ENCODE measurements at places on chromosomes 2 and 18.

GRCh38 chr18:66971960-66972359, 368.1 kb upstream of the CDH19 start:
- DNase-seq, result no peak

GRCh38 chr18:48367557-48367956, 41.6 kb downstream of the ZBTB7C start:
- no peak for DNase-seq

DNA sequence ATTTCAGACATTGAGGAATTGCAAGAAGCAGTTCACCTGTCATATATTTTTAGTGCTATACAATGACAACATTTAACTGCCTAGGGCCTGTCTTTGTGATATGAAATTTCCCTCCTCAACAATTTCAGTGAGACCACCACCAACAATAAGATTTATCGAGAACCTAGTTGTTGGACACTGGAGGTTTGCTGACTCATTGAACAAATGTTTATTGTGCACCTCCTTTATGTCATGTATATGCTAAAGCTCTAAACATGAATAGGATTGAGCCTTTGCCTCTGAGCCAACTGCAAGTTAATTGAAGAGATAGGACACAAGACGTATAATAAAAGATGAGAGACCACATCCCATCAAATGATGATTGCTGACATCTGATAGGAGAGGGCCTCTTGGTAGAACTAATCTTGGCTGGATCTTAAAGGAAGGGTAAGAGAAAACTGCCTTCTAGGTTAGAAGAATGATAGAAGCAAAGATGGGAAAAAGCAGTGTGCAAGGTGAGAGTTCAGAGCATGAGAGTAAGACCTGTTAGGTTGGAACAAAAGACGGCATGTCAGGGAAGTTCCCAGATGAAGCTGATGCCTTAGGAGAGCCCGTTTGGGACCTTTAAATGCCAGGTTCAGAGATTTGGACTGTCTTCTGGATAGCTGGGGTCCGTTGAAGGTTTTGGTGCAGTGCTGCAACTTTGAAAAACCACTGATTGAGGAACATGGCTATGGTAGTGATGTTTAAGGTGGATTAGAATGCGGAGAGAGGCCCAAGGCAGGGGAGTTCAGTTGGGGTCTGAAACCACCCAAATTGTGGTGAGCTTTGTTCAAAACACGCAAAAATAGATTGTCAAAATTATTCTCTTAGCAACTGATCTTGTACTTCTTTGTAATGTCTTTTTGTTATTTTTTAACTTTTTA, 133.0 kb upstream of the EML6 start:
- no peak for DNase-seq

- no peak for DNase-seq
These were observed 3.4 kb downstream of the DUSP19 start for GRCh38 chr2:183081911-183082310.

DNA sequence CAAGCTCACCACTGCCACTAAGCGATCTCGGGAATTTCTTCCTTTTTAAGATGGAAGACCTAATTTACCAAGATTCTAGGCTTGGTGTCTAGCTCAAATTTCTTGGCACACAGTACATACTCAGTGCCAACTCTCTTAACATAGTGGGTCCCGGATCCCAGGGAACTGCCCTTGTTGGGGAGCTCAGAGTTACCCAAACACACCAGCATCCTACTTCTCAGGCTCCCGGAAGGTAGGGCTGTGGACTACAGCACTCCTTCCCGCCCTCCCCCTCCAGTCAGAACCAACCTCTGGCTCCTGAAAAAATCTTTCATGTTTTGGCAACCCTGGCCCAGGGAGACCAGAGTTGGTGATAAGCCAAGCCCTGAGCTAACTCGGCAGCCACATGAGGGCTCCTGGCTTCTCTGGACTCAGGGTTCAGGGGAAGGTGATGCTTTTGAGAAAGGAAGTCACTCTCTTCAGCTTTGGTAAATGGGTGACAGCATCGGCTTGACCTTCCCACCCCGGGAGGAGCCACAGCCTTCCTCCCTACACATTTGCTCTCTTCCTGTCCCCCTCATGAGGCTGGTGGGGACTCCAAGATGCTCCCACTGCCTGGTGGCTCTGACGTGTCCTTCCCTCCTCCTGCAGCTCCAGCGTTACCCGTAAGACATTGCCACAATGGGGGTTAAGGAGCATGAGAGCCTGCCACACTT, 8.8 kb downstream of the ODC1 start:
- DNase-seq, result no peak

GRCh38 chr2:179796213-179797007, 65.0 kb downstream of the ZNF385B start:
- DNase-seq, result no peak

DNA sequence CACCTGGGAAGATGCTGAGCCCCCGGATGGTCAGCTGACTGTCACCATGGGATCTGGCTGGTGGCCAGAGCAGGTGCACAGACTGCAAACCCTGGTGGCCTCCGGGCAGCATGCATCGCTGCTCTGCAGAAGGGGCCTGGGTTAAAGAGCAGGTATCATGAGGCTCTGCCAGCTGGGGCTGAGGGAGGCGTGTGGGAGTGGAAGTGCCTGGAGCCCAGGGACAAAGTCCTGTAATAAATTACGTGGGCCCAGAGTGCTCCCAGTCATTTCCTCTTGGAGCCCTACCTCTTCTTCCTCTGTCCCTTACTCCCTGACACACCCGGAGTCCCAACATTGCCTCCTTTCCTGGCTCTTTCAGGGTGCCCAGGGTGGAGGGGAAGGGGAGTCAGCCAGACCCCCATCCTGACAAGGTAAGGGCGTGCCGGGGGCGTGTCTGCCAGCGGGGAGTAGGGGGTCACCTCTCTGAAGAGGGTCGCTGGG, at the start of gene MYO7B:
Gene MYO7B, plus strand, starts transcription at position 262 of the 480 bp plus-strand sequence. CDS start 24,040 bp downstream, outside the sequence.
- DNase-seq, result no peak

- DNase-seq, result no peak
These were observed 37.1 kb downstream of the CD28 start for GRCh38 chr2:203743441-203743981.

DNA sequence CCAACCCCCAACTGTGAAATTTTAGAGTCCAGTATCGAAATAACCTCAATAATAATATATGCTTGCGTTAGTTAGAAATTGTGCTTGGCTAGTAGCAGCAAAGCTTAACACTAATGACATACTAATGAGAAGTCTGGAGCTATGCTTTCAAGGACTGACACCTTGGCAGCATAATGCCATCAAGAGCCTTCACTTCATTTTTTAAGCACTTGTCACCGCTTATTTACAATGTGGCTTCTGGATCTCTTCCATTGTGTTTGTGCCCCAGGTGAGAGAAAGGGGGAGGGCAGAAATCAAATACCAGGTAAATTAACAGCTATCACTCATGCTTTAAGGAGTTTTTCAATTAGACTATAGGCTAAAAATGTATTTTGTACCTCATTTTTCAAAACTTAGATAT, 101.5 kb downstream of the CDH7 start:
- DNase-seq, result no peak

DNA sequence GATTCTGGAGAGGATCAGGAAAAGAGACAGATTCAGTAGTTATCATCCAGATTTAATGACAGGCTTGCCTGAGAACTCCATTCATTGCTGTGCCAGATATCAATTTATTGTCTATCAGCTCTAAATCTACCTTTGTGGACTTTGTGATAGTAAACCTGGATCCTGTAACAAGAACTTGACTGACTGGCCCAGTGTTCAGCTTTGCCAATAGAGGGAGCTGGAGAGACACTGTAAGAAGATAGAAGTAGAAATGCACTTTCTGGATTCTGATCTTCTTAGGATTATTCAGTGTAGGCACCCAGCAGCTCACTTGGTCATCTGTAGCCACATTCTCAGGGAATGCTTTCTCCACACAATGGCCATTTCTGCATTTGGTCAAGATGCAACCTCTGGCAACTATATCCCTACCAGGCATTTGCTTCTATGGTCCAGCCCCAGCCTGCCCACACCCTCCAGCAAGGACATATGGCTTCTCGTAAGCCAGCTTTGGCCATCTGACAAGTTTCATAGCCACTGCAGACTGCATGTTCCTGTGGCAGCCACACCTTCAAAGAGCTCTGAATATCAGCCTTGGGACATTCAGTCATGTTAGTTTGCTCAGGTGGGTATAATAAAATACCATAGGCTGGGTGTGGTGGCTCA, 6.1 kb upstream of the SERPINB8 start:
- no peak for DNase-seq

GRCh38 chr2:234971496-234971895, 19.7 kb downstream of the SH3BP4 start:
- DNase-seq, result no peak

DNA sequence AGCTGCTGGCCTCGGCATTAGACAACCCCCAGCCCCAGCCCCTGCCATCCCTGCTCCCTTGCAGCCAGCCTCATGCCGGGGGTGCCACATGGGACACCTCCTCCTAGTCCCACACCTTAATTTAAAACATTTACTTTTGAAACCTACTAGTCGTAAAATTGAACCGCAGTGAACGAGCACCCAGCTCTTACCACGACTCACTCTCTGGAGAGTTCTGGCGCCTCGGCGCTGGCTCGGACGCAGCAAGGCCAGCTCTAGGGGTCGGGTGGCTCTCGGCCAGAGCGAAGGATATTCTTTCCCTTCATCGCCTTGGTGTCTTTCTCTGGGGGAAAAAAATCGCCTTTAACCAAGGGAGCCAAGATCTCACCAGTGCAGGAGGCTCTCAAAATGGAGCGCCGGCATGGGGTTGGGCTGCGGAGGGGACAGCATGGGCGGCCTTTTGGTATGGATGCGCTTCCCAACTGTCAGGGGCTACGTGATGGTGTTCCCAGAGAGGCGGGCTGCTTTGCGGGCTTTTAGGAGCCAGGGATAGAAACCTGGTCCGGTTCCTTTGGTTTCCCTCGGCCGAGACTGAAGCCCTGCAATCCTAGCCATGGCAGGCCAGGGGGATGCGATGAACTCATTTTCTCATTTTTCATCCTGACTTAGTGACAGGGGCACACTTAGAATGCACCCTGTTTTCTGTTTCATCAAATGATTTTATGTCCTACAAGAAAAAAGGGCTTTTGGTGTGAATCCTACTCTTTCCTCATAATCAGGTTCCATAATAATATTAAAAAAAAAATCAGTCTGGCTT, 2.0 kb downstream of the HPCAL1 start:
- no peak for DNase-seq

DNA sequence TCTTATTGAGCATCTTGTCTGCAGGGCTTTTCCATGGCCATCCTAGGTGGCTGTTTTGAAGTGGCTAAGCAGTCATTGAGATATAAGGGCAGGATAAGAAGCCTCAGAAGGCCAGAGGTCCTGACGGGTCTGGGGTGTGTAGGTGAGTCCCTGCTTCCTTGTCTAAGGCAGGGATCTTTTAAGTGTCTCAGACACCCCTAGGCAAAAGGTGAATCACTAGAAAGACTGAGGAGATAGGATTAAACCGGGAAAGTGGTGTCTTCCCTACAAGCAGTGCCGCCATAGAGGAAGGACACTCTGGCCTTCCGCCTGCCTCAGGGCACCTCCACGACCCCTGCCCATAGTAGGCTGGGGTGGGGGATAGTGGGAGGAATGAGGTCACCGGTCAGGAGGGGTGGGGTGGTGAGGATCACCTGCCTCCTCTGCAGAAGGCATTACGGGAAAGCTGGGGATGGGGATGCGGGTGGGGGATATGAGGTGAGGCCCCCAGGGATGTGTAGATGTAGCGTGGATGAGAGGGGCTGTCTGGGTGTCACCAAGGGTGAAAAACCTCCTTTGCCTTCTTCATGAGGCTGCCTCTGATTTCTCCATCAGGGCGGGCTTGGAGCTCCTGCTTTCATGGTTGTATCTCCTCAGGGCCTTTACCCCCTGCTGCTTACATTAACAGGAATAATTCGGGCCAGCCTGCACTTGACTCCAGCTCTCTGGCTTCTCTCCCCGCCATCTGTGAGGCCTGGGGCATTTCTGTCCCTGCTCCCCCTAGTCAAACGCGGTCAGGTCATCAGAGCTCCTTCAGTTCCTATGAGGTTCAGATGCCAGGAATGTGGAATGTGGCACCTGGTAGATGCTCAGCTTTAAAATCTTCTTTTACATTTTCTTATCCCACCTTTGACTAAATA, 244.0 kb downstream of the DYSF start:
- no peak for DNase-seq

DNA sequence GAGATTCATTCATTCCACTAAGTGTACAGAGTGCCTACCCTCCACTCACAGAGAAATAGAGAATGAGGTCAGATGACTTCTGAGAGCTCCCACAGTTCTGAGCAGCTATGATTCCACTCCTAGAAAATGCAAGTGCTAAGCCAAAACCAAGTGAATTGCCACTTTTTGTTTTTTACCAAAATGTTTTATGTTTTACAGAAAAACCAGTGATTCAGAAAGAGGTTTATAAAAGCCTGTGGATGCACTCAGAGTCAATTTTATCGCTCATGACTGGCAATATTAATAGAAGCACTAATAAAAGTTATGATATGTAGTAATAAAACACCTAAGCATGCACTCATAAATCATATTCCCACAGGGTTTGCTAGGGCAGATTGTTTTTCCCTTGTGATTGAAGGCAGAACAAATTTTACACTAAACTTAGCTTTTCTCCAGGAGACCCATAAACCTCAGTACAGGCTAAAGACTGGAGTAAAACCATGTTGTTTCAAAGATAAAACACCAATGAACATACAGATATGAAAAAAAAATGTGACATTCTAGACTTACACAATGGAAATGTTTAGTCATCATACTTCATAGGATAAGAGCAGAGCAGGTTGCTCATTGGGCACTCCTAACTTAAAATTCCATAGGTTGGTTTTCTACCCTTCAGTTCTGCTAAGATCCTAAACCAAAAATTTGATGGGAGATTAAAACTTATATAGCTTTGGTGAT, 67.5 kb downstream of the PDK1 start:
- DNase-seq, result no peak

GRCh38 chr18:63819786-63820185, 44.6 kb downstream of the SERPINB7 start:
- no peak for DNase-seq

DNA sequence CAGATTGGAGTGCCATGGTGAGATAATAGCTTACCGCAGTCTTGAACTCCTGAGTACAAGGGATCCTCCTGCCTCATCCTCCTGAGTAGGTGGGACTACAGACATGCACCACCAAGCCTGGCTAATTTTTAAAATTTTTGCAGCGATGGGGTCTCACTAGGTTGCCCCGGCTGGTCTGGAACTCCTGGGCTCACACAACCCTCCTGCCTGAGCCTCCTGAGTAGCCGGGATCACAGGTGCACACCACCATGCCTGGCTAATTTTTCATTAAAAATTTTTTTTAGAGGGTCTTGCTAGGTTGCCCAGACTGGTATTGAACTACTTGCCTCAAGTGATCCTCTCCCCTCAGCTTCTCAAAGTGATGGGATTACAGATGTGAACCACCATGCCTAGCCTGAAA, 27.8 kb downstream of the RAB31 start:
- DNase-seq, result no peak

DNA sequence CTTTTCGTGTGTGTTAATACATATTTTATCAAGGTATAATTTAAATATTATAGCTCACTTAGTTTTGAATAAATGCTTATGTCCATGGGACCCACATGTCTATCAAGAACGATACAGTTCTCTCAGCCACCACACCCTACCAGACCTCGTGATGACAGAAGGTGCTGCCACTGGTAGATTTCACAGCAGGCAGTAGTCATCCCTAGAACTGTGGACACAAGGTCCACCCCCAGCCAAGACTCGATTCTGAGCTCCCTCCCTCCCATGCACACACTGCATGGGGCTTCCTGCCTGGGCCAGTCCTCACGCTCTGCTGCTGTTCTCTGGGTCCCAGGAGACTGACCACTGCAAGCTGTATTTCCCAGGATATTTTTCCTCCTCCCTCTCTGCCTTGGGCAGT, 26.5 kb upstream of the CREB1 start:
- DNase-seq, result no peak

- no peak for DNase-seq
These were observed 14.3 kb upstream of the PIEZO2 start for GRCh38 chr18:11163665-11164064.

All from activated T-helper 1 cell treated with anti-CD3 and anti-CD28 coated beads, Interleukin-2, amount 50 U/mL, for 16 hours (primary cell).